ENCODE measurements at places on chromosomes 1 and 21.

DNA sequence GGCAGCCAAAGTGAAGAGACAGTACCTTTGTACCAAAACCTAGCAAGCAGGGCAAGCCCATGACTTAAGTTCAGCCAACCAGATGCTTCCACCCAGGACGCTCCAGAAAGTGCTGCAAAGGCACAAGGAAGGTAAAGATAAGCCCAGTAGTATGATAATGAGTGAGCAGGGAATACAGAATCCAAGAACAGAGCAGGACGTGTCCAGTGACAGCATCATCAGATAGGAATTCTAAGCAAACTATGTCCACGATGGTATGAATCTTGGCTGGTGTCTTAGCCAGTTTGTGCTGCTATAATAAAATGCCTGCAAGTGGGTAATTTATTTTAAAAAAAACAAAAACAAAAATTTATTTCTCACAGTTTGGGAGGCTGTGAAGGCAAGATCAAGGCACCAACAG lies 13.6 kb downstream of the GJA4 start:
- no peak for DNase-seq

- DNase-seq = no peak
These were observed 51.6 kb upstream of the TTC39A start for GRCh38 chr1:51381964-51382363.

GRCh38 chr1:70767377-70767776 lies 280.2 kb downstream of the PTGER3 start:
- DNase-seq = no peak

DNA sequence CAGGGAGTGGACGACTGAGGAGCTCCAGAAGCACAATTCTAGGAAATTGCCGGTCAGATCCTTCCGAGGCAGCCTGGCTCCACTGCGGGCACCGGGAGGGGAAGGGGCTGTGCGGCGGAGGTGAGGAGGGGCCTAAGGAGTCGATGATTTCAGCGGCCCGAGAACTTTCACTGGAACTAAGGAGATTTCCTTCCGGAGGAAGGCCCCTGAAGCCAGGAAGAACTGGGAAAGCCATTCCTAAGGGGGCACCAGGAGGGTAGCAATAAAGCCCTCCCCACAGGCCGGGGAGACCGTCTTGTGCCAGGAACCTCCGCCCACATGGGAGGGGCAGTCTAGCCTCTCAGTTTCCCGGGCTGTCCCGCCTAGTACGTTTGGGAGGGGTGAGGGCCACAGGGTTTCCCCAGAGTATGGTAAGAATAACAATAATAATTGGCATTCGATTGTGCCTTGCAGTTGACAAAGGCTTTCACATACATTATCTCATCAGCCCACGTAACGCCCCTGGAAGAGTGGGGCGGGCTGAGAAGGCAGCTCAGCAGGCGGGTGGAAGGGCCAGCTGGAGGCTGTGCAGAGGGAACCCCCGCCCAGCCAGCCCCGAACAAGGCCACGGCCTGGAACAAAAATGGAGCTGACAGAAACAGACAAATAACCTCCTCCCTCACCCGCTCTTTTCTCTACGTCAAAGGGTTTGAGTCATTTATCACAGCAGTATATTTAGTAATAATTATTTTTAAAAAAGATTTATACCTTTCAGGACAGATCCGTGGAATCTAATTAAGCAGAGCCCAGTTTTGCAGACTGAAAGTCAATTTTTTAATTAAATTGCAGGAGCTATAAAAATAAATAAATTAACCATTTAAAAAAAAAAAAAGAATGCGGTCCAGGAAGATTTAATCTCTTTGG lies 19.8 kb downstream of the NPR1 start:
- no peak for DNase-seq

DNA sequence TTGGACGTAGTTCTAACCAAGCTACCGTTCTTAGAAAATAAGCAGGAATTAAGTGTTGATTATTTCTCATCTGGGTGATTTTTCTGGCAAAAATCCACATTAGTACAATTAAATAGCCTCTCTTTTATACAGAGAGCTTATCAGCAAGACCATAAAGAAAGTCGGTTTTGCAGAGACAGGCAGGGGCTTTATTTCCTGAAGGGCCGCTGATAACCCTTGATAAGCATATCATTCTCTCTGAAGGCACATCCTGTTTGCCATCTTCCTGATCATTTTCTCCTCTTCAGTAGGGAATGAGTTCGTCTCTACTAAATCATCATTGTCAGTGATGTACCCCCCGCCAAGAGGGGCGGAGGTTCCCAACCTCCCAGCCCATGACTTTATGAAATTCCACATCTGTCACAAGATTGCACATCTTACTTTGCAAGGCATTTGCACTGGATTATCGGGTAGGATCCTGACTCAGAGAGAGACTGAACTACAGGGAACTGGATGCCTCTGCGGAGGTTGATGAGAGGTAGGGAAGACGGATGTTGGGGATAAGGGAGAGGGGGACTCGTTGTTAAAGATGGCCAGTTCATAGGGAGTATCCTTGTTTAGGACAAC lies 115.7 kb downstream of the KCNJ6 start:
- DNase-seq = no peak

DNA sequence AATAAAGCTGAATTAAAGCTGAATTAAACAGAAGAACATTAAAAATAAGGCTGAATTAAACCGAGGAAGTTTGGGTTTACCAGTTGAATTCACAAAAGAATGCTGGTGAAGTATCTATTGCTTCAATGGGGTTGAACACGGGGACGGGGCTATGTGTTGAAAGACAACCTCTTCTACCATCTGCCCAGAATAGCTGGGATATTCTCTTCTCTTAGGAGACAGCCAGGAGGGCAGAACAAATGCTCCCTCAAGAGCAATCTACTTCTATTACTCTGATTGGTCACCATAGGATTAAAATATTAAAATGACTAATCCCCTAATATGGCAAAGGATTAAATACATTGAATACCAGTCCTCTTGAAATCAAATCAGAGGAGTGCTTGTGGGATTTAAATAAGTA lies 68.4 kb downstream of the LPGAT1 start:
- DNase-seq = no peak

- DNase-seq = no peak
These were observed 7.3 kb upstream of the FAM167B start for GRCh38 chr1:32239790-32240139.
